Endothelial cell of umbilical vein (primary cell): ENCODE measurements at places on chromosomes 4 and X. TPM values are rescaled to one million over a fixed set of nuclear protein-coding genes. Genes with fewer than 3 reads are reported as not detected.

TMSB15B gene
- polyA plus RNA-seq: 12.1 and 14.5 TPM in 2 replicates

IBSP gene
- polyA plus RNA-seq: not detected in 2 replicates

DCAF8L2 gene
- 0.36 and 0.41 TPM in 2 replicates for polyA plus RNA-seq

SSX4 gene
- polyA plus RNA-seq: not detected in 2 replicates

ANK2 gene
- not detected in 2 replicates for polyA plus RNA-seq

ASMT gene
- polyA plus RNA-seq: 0.10 TPM in 1 of 2 replicates, not detected in the other

EDNRA gene
- polyA plus RNA-seq: 0.01 TPM in 1 of 2 replicates, not detected in the other

DDIT4L gene
- polyA plus RNA-seq: 0.62 and 0.73 TPM in 2 replicates

CT45A2 gene
- not detected in 2 replicates for polyA plus RNA-seq

CSN1S1 gene
- polyA plus RNA-seq: not detected in 2 replicates

SPANXD gene
- polyA plus RNA-seq: not detected in 2 replicates

PITX2 gene
- 0.04 and 0.11 TPM in 2 replicates for polyA plus RNA-seq

PRKG2 gene
- not detected in 2 replicates for polyA plus RNA-seq

SPACA5B gene
- not detected in 2 replicates for polyA plus RNA-seq

DNA sequence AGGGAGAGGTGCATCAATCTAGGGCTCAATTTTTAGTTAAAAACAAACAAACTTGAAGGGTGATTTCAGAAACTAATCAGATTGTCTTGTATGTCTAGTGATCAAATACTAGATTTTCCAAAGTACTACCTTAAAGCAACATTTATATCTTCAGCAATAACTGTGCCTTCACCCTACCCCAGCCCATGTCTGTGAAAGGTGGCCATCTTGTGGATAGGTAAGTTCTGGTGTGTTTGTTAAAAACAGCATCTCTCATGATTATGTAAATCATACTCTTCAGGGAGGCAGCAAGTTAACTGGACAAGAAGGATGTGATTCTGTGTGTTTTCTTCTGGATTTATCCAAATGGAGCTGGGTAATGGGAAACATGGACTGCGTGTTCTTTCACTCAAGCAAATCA lies 81.4 kb upstream of the ACSL1 start:
- DNase-seq: no peak

- DNase-seq: no peak
These were observed 160.2 kb upstream of the KLF3 start for GRCh38 chr4:38503689-38504395.

GRCh38 chr4:97910005-97910404 lies 233.3 kb downstream of the STPG2 start:
- DNase-seq: no peak

DNA sequence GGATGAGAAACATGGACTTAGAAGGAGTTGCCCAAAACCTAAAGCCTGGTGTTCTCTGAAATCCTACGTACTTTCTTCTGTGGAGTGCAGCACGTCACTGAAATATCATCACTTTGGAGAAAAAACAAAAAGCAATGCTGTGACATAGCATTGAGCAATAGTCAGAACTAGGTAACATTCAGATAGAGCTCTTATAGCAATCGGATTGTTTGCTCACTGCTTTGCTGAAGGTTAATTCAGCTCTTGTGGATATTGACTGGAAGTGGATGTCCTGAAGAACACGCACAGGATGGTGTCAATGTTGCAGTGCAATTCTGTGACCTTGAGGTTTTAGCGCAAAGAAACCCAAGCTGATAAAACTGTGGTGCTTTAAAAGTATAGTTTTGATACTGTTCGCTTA lies 114.2 kb upstream of the GRXCR1 start:
- no peak for DNase-seq

- no peak for DNase-seq
These were observed 35.3 kb downstream of the AREG start for GRCh38 chr4:74480267-74480666.

- DNase-seq: peak; percentile 90
These were observed 172.7 kb downstream of the NHS start for GRCh38 chrX:17547658-17548057.

DNA sequence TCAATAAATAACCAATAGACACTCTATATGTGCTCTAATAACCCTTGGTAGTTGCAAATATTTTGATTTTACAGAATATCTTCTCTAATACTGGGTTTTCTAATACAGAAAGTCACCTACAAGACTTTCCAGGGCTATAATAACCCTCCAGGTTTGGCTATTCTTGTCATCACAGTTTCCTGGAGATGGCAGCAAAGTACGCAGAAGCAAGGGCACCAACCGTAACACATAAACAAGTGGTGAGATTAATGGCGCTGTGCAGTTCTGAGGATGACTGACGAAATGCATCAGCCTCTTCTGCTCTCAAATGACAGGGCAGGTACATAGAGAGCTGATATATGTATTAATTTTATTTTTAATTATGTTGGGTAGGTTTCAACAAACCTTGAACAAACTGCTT lies 122.4 kb downstream of the C4orf33 start:
- peak; percentile 24 for DNase-seq

- no peak for DNase-seq
These were observed 6.7 kb upstream of the CD38 start for GRCh38 chr4:15771216-15772058.

DNA sequence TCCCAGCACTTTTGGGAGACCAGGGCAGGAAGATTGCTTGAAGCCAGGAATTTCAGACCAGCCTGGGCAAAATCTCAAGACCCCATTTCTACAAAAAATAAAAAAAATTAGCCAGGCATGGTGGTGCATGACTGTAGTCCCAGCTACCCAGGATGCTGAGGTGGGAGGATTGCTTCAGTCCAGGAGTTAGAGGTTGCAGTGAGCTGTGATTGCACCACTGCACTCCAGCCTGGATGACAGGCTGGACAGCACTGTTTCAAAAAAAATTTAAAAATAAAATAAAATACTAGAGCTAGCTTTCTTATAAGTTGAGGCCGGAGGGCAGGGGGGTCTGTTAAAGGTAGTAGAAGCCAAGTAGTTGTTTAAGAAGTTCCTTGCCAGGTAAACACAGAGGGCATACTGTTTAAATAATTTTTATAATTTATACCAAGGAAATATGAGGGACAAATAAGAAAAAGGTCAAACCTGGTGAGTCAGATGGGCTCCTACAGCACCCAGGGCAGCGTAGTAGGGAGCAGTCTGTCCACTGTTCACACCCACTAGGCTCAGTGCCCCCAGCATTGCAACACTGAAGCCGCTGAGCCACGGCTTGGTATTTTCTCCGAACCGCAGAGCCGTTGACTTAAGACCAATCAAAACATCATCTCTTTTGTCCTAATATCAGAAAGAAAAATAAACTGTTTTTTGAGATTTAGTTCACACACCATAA lies 17.3 kb downstream of the COQ2 start:
- peak; percentile 36 for DNase-seq

- no peak for DNase-seq
These were observed 14.4 kb downstream of the ENPP6 start for GRCh38 chr4:184203300-184203699.

DNA sequence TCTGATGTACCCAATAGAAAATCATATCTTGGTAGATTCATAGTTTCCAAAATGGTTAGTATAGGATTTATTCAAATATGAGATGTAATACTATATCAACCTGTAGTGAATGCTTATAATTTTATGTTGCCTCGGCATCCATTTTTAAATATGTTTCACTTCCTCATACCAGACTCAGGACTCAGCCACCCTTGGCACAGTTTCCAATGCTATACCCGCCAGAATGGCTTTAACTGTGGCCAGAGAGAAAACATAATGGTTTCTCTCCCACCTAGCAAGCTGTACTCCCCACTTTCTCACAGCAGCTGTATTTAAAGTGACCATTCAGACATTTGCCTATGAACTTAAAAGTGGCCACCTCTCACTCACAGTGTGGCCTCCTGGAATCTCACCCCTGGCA lies 466.6 kb upstream of the PABPC4L start:
- DNase-seq: no peak

DNA sequence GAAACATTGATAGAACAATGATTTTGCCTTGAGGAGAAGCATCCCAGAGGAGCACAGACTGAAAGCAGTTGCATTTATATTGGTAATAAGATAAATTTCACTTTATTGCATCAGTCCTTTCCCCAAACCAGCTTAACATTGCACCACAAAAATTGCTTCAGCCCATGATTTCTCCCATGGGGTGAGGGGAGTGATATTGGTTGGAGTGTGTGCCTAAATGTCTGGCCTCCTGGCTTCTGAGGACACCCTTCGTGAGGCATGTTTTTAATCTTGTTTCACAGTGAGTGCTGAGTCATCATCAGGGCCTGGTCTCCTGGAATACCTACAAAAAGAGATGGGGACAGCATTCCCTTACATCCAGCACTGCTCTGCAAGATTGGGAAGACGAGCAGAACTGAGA lies 487.9 kb downstream of the C4orf33 start:
- DNase-seq: no peak

DNA sequence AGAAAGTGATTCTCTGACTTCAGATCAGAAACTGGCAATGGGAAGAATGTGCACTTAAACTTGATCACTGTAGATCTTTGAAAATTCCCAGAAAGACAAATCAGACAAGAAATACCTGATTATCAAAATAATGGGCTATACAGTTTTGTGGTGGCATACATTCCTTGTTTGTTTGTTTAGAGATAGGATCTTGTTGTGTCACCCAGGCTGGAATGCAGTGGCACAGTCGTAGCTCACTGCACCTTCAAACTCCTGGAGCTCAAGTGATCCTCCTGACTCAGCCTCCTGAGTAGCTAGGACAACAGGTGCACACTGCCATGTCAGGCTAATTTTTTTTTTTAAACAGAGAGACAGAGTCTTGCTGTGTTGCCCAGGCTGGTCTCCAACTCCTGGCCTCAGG lies 81.0 kb upstream of the SPRY1 start:
- DNase-seq: no peak

DNA sequence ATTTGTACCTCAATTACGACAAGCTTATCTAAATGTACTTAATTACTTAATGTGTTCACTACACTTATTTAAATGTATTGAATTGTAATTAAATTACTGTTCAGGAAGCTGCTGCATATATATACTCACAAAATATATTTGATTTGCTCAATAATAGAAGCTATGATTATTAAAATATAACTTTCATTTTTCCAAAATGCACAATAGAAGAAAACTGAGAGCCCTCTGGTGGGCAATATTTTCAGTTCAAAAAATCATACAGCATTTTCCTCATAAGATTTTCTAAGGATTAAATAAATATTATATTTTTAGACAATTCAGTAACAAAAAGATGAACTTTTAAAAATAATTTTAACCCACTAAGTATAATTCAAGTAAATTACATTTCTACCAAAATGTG lies 217.3 kb downstream of the DKK2 start:
- no peak for DNase-seq

- DNase-seq: peak; percentile 94
These were observed 133.9 kb downstream of the AFAP1 start for GRCh38 chr4:7805533-7806337.

DNA sequence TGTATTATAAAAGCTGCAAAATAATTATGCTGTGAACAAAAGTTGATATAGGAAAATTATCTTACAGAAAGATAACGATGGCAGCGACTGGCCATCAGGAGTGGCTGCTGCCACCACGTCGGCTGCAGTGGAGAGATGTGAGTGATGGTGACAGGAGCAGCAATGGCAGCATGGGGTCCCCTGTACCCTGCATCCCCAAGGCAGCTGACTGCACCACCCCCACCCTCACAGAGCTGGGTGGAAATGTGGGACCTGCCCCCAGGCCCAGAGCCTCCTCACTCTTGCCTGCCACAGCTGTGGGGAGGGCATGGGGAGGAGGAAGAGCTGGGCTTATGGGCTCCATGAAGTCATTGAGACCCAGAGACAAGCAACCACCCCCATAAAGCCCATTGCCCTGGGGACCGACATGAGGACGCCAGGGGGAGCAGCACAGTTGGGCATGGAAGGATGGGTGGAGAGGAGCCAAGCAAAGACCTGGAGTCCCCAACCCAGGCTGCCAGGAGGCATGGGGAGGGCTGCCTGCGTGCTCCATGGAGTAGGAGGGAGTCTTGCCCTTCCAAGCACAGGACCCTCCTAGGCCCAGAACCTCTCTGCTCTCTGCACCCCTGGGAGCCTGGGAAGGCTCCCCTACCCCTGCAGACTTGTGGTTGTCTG lies 1090.5 kb downstream of the PCDH18 start:
- DNase-seq: no peak

DNA sequence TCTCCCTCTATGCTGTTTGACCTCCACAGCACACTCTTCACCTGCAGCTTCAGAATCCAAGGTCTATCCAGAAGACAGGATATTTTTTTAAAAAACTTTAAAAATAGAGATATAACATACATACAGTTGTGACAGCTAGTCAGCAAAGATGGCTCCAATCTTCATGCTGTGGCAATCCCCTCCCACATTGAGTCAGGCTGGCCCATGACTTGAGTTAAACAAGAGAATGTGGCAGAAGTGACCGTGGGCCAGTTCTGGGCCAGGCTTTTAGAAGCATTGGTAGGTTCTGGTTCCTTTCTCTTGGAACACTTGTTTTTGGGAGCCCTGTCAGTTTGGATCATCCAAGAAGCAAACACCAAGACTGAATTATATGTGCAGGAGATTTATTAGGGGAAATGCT lies 36.1 kb upstream of the REPS2 start:
- DNase-seq: no peak

- DNase-seq: peak; percentile 92
These were observed 122.2 kb downstream of the UBE2K start for GRCh38 chr4:39820186-39820585.

DNA sequence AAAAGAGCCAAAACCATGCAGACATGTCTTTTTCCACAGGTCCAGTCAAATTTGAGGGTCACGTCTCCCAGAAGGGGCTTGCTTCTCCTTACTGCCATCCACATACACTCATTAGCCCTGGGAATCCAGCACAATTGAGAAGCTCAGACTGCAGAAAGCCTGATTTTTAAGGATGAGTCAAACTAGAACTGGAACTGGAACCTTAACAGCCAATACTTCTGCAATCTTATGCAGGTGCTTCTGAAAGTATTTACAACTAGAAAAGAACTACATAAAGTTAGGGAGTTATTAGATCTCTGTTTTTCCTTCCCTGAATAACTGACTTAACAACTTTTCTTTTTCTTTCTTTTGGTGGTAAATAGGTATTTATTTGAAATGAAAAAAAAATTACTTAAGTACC lies 86.3 kb downstream of the CDS1 start:
- DNase-seq: no peak

DNA sequence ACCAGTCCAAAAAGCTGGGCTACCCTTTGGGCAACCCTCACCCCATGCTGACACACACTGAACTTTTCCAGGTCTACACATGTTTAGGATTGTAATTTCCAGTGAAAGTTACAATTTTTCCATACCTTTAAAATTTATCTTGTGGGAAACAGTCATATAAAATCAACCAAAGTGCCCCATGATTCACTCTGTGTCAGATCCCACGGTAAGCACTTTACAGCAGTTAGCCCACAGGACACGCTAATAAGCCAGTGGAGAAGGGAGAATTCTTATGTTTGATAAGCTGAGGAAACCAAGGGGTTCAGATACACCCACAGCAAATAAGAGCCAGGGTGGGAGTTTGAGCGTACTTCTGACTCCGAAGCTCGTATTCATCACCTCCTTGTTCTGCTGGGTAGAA lies 72.4 kb upstream of the TBL1X start:
- no peak for DNase-seq

- no peak for DNase-seq
These were observed 110.6 kb upstream of the FSTL5 start for GRCh38 chr4:162274354-162274753.

- DNase-seq: peak; percentile 30
These were observed 6.2 kb upstream of the CXCL3 start for GRCh38 chr4:74044677-74045076.

- DNase-seq: peak; percentile 80
These were observed 574.8 kb upstream of the DIPK2B start for GRCh38 chrX:45775468-45775867.
